Activated naive CD4-positive, alpha-beta T cell (primary cell): ENCODE measurements at places on chromosomes 7 and 10.

DNA sequence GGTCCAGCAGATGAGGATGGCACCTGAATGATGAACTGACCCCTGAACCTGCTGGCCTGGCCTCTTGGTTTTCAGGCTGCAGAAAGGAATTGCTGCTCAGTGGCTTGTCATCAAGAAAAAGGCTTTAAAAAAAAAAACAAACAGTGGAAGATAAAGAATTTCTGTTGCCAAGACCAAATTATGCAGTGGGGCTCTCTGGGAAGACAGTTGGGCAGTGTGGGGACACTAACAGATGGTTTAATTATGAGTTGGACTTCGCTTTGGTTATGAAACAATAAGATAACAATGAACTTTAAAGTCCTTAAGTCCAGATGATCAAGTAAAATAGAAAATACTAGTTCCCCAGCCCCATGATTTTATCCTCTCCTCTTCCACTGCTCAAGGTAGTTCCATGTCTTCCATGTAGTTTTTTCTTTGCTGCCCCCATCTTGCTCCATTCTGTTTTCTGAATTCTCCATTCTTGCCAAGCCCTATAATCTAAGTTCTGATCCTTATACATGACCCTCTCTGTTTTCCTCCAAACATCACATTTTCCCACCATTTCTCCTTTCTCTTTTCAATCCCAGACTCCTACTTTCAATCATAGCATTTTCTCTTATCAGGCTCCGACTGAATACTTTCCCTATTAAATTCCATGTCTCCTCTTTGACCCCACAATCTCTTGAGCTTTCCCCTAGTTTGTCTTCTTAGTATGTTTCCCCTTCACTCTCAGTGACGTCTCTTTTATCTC lies 52.6 kb downstream of the ANK3 start:
- no peak for DNase-seq

DNA sequence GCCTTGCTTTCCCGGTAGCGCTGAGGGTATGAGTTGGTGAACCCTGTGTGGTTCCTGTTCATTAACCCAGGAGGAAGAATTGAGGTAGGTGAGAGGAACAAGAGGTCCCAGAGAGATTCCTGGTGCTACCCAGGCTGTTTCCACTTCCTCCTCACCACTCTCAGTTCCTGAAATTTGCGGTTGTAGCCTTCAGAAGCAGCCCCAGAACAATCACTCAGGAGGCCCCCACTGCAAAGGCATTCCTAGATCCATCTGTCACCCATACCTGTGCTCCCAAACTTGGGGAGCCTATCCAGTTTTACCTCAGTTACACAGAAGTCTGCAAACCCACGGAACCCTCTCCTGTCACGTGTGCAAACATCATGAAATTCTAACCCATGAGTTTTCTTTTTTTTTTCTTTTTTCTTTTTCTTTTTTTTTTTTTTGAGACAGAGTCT lies 9.0 kb upstream of the PIP4K2A start:
- no peak for DNase-seq

GRCh38 chr10:122640921-122641320 lies 58.7 kb downstream of the C10orf120 start:
- DNase-seq = no peak

- DNase-seq = no peak
These were observed 61.6 kb upstream of the OPALIN start for GRCh38 chr10:96420228-96421009.

DNA sequence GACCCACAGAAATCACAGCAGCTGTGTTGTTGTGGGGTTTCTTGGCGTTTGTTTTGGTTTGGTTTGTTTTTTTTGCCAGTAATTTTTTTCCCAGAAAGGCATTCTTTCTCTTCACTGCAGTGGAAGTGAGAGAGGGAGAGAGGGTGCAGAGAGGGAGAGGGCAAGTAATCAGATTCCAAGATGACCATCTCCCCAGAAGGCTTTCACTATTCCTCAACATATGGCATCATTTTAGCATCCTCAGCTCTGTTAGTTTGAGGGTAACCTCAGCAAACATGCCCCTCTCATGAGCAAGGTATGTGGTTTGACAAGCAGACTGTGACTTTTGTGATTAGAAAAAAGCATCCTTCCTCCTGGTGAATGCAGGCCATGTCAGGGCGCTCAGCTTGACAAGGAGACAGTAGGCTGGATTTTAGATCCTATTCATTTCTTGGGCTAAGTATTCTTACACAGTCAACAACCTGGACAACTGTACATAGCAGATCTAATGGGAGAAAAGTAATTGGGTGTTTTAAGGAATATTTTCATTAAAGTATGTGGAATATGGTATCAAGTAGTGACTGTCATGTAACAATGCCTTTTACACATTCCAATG lies 86.3 kb upstream of the PIK3CG start:
- DNase-seq = no peak

DNA sequence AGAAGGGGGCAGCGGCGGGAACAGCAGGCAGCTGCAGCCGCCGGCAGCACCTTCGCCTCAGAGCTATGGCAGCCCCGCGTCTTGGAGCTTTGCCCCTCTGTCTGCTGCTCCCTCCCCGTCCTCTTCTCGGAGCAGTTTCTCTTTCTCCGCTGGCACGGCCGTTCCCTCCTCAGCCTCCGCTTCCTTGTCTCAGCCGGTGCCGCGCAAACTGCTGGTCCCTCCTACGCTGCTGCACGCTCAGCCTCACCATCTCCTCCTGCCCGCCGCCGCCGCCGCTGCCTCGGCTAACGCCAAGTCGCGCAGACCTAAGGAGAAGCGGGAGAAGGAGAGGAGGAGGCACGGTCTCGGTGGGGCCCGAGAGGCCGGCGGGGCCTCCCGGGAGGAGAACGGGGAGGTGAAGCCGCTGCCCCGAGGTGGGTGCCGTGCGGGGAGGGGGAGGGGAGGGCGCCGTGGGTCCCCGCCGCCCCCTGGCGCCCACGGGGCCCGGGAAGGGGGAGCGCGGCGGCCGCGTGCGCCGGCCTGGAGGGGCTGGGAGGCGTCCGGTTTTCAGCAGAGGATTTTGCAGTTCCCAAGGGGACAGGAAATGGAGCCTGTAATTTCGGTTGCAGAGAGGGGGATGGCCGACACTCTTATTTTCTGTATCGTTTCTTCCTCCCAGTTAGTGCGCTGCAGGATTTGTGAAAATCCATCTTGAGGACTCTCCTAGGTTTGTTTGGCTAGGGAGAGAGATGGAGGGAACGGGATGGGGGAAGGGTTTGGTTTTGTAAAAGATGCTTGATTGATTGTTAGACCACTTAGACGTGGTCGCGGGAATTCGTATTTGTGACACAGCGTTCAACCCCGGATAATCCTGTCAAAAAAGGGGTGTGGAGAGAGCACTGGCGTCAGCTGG lies 630 bp downstream of the RSBN1L start:
- peak; percentile 44 for DNase-seq
